Caco-2 (cell line): ENCODE measurements at places on chromosomes 4 and X. TPM values are rescaled to one million over a fixed set of nuclear protein-coding genes. Genes with fewer than 3 reads are reported as not detected.

DNA sequence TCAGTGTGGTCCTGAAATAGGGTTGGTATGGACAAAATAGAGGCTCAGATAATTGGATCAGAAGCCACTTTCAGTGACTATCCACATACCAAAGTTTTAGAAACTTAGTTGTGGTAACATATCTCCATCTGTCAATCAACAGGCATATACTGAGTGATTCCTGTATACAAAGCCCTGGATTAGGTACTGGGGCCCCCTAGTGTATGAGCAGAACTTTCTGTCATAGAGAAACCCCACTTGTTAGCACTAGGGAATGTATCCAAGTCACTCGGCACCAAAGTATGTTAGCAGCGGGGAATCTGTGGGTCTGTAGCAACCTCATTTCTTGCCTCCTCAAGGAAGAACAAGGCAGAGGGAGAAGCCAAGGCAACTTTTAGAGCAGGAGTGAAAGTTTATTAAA is 50.7 kb downstream of the MAP7D3 start:
- no peaks in the 10 kb centered on the region for H3K27me3 ChIP-seq
- H3K27ac ChIP-seq, result no peak overlapping the region
- H3K4me1 ChIP-seq, result peaks cover 10% of the 10 kb centered on the region
- H3K4me3 ChIP-seq, result no peak overlapping the region
- no peak for DNase-seq
- H3K36me3 ChIP-seq, result no peaks in the 10 kb centered on the region

DNA sequence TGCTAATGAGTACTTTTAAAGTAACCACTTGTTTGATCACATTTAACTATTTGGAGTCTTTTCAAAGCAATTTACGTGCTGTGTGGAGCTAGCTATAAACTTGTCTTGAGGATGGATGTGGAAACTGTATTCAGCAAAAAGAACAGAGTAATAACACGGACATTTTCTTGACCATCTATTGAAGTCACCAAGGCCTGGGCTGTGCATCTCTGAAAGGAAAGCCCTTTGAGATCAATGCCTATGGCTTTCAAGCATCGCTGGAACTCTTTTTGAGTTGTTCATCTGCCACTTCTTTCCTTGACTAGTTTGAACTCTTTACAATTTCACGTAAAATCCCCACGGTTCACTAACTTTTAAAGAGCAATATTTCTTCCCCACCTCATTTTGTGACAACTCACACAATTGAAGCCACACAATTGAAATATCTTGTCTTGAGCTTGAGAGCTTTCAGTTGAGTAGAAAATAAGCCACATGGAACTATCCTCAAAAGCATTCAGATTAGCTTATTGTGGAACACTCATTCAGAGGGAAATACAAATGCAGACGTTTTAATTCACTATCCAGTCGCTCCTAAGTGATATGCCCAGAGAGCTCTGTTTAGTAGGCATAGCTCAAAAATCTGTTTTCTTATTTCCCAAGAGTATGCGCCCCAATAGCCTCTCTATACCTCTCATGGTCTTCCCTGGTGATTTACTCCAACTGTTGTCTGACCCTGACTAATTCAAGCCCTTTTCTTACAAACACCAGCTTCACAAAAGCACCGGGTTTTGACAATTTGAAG is 134.9 kb upstream of the SLITRK2 start:
- no peak for DNase-seq
- no peak overlapping the region for H3K4me3 ChIP-seq
- H3K27me3 ChIP-seq, result no peaks in the 10 kb centered on the region

DNA sequence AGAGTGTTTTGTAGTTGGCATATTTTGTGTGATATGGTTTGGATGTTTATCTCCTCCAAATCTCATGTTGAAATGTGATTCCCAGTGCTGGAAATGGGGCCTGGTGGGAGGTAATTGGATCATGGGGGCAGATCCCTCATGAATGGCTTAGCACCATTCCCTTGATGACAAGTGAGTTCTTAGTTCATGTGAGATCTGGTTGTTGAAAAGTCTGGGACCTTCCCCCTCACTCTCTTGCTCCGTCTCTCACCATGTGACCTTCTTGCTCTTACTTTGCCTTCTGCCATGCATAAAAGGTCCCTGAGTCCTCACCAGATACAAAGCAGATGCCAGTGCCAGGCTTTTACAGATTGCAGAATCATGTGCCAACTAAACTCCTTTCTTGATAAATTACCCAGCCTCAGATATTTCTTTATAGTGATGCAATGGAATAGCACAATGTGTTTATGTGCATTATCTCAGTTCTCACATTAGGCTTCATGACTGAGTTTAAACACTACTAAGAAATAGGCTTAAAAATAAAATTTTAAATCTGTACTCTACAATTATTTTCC is 1348.8 kb downstream of the STIM2 start:
- no peaks in the 10 kb centered on the region for H3K4me1 ChIP-seq
- no peak overlapping the region for H3K27ac ChIP-seq
- H3K27me3 ChIP-seq, result no peaks in the 10 kb centered on the region

DNA sequence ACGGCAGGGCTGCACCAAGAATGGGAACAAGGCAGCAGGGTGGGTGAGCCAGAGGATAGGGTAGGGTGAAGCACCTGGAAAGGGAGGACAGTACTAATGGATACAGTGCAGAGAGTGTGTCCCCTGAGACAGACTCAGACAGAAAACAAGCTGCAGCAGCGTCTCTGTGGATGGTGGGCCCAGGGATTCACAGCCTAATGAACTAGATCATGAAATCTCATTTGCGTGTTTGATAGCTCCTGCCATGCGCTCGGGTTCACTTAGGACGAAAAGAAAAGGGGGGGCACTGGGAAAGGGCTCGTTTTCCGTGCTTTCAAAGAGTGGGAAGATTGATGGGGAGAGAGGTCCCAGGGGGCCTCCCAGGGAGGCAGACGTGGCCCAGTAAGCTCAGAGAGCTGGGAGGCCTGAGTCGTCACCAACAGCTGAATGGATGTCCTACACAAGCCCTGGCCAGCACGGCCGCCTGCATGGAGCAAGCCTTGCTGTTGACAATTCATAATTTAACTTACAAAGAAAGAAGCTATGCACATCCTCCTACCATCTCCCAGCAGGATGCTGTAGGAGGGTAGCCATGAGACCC is 446.9 kb downstream of the BCOR start:
- H3K36me3 ChIP-seq, result no peaks in the 10 kb centered on the region
- H3K4me3 ChIP-seq, result no peak overlapping the region
- no peaks in the 10 kb centered on the region for H3K4me1 ChIP-seq
- no peaks in the 10 kb centered on the region for H3K27me3 ChIP-seq
- H3K27ac ChIP-seq, result no peak overlapping the region
- no peak for DNase-seq

The ZNF185 gene
- total RNA-seq, result 4.2 and 5.9 TPM in 2 replicates

The SMIM31 gene
- total RNA-seq, result not detected in 2 replicates

DNA sequence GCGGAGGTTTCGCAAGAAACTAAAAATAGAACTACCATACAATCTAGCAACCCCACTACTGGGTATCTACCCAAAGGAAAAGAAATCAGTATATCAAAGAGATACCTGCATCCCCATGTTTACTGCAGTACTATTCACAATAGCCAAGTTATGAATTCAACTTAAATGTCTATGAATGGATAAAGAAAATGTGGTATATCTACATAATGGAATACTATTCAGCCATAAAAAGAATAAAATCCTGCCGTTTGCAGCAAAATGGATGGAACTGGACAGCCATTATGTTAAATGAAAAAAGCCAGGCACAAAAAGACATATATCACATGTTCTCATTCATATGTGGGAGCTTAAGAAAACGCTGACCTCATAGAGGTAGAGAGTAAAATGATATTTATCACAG is 65.3 kb downstream of the LCORL start:
- no peak overlapping the region for H3K27ac ChIP-seq
- H3K27me3 ChIP-seq, result no peaks in the 10 kb centered on the region
- H3K36me3 ChIP-seq, result no peaks in the 10 kb centered on the region
- DNase-seq, result no peak
- no peaks in the 10 kb centered on the region for H3K4me1 ChIP-seq

GRCh38 chr4:4968161-4968725 is 51.0 kb downstream of the CYTL1 start:
- no peak overlapping the region for H3K4me3 ChIP-seq
- no peaks in the 10 kb centered on the region for H3K36me3 ChIP-seq
- no peaks in the 10 kb centered on the region for H3K27me3 ChIP-seq
- no peak for DNase-seq

DNA sequence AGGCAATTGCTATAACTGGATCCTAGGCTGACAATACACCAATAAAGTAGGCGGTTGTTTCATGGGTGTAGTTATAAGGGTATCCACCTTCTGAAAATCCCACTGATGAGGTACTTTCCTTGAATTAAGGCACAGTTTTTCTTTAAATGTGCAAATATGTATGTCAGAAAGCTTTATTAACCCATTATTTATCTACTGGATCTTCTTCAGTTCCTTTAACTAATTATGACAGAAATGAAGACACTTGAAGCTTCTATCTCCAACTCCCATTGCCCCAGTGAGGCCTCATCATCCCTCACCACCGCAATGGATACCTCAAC is 159.6 kb upstream of the KLF3 start:
- H3K27me3 ChIP-seq, result no peaks in the 10 kb centered on the region
- no peak for DNase-seq
- H3K4me1 ChIP-seq, result no peaks in the 10 kb centered on the region

The KLB gene
- 2.2 TPM in 2 replicates for total RNA-seq

DNA sequence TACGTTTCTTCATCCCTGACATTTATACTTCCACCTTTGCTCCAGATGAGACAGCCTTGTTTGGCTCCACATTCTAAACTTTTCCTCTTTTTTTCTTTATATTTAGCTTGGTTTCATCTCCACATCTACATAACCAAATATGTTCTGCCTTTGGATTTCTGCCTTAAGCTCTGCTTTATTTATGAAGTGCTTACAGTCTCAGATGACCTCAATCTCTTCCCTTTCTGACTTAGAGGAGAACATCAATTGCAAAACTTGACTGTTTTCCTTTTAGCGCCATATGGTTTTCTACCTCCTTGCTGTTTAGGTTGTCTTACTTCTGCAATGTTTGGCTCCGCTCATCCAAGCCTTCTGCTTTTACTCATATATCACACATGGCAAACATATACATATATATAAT is 7.5 kb downstream of the ASB5 start:
- H3K4me3 ChIP-seq, result no peak overlapping the region
- H3K36me3 ChIP-seq, result no peaks in the 10 kb centered on the region
- no peaks in the 10 kb centered on the region for H3K4me1 ChIP-seq
- H3K27me3 ChIP-seq, result no peaks in the 10 kb centered on the region
- DNase-seq, result no peak

- H3K4me1 ChIP-seq, result no peaks in the 10 kb centered on the region
- no peaks in the 10 kb centered on the region for H3K36me3 ChIP-seq
- no peak overlapping the region for H3K4me3 ChIP-seq
- DNase-seq, result no peak
- H3K27ac ChIP-seq, result no peak overlapping the region
Measured at GRCh38 chr4:79905212-79905611, 167.8 kb downstream of the ANTXR2 start.

DNA sequence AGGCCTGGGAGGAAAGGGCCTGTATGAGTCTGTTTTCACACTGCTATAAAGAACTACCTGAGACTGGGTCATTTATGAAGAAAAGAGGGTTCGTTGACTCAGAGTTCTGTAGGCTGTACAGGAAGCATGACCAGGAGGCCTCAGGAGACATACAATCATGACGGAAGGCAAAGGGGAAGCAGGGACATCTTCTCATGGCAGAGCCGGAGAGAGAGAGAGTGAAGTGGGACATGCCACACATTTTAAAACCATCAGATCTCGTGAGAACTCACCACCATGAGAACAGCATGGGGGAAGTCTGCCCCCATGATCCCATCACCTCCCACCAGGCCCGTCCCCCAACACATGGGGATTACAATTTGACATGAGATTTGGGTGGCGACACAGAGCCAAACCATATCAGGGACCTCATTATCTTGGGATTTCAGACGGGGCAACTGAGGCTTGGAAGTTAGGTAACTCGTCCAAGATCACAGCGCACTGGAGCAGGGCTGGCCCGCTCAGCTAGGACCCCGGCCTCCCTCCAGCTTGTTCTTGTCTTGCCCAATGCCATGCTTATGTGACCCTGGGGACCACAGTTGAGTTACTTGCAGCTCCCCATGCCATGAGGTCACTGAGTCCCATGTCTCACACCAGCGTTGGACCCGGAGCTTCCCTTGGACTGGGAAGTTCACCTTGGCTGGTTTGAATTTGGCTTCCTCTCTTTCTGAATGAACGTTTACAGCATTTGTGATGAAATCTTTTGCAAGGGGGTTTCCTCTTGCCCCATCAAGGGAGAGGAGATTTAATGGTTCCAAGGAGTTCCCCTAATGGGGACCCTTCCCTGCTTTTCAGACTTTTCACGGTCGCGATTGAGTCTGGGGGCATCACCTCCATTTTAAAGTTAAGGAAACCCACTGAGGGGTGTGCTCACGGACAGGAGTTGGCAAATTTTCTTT is 18.1 kb downstream of the HTRA3 start:
- no peaks in the 10 kb centered on the region for H3K4me1 ChIP-seq
- H3K27ac ChIP-seq, result no peak overlapping the region
- H3K4me3 ChIP-seq, result no peak overlapping the region
- DNase-seq, result no peak
- H3K27me3 ChIP-seq, result no peaks in the 10 kb centered on the region

The PRMT9 gene
- total RNA-seq, result 7.5 and 8.6 TPM in 2 replicates

DNA sequence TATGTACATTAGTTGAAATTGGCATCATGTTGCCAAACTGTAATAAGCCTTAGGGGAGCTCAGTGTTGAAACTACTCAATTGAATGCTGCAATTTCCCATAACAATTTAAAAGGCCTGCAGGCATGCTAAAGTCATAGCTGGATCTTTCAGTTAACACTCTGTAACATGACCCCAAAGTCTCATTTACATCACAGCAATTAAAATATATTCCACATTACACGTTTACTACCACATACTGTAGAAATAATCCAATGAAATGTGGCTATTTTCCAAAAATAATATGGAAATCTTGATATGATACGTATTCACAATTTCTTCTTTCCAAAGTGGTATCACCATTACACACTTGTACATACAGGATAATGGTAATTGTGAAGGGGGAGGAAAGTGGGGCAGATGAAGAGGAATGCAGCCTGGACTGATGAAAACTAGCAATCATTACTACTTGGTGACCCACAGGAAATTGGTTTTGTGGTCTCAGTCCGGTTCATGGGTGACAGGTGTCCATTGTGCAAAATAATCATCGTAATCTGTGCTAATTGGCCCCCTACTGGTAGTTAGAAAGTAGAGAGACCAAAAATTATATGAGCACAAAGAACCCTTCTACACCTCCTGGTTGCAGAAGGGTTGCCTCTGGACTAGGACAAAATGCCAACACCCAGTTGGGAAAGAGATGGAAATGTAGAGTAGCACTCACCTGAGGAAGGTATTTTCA is 63.7 kb downstream of the TENM3 start:
- no peaks in the 10 kb centered on the region for H3K4me1 ChIP-seq
- H3K27ac ChIP-seq, result no peak overlapping the region
- H3K4me3 ChIP-seq, result no peak overlapping the region
- H3K27me3 ChIP-seq, result no peaks in the 10 kb centered on the region
- DNase-seq, result no peak

The IL1RAPL2 gene
- total RNA-seq, result not detected in 2 replicates

- H3K4me1 ChIP-seq, result no peaks in the 10 kb centered on the region
- no peak overlapping the region for H3K4me3 ChIP-seq
- H3K36me3 ChIP-seq, result no peaks in the 10 kb centered on the region
- no peaks in the 10 kb centered on the region for H3K27me3 ChIP-seq
Measured at GRCh38 chrX:45143455-45143854, 57.2 kb downstream of the DIPK2B start.
